Adrenal gland (tissue), 19 donors: ENCODE measurements at places on chromosomes 3 and 15. TPM values are rescaled to one million over a fixed set of nuclear protein-coding genes. Genes with fewer than 3 reads are reported as not detected.
A peak's percentile ranks its signal among the peaks of the same experiment; 100 is the strongest.

DNA sequence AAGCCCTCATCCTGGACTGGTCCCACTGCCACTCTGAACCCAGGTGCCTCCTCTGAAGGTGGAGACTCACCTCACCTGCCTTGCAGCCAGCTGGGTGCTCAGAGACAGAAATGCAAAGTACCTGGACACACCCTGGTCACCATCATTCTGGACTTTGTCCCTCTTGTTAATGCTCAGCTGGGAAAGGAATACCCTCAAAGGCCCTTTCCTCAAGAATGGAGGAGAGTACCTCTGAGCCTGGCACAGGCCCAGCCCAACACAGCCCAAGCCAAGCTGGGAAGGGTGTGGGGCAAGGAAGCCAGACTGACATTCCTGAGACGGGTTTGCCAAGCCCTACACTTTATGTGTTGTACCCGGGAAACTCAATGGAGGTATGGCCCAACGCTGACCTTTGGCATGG, 983 bp upstream of the ALAS1 start:
- no peak for DNase-seq

DNA sequence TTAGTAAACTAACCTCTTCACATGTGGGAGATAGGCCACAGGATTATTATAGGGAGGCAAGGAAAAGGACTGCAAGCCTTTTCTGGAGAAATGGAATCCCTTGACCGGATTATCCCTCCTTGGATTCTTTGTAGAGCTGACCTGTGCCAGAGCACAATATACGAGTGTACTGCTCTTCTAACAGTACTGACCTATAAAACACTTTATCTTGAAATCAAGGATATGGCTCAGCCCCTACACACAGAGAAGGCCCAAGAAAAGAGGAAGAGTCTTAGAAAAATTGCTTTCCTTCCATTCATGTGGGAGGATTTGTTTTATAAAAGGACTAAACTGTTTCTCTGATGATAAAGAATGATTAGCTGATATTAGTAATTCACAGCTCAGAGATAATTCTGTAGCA, 42.2 kb downstream of the DMXL2 start:
- no peak for DNase-seq

GRCh38 chr15:73957276-73957675, 31.0 kb downstream of the LOXL1 start:
- DNase-seq: no peak

DNA sequence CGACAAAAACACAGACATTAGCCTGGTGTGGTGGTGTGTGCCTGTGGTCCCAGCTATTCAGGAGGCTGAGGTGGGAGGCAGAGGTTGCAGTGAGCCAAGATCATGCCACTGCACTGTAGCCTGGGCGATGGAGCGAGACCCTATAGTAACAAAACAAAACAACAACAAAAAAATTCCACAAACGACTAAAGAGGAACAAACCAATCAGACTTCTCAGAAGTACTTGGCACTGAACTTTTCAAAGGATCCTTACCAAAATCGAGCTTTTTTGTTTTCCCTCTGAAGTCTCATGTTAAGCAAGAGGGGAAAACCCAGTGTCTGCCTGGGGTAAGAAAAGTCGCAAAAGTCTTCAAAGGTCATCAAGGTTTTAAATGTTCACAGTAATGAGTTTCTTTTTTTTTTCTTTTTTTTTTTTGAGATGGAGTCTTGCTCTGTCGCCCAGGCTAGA, 30.1 kb upstream of the TFRC start:
- DNase-seq: no peak

DNA sequence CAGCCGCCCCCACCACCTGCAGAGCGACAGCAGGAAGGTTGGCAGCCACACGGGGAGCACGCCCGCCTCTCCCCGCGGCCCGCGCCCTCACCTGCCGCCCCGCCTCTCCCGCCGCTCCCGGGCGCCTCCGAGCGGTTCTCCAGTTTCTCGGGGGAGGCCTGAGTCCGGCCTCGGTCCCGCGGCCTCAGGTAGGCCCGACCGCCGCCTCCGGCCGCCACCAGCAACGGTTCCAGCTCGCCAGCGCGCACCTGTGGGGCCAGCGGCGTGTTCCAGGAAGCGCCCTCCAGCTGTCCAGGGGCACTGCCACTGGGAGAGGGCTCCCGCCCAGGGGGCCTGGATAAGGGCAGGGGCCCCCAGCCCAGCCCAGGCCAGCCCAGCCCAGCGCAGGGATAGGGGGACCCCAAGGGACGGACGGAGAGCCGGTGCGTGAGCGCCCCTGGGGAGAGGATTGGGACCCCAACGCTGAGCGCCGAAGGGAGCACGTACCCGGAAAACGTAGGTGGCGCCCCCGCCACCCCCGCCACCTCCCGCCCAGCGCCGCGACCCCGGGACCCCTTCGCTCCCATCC, 2.2 kb downstream of the LTK start:
- DNase-seq: no peak

- no peak for DNase-seq
Observed at GRCh38 chr3:141690431-141691072, 47.5 kb upstream of the RNF7 start.

GRCh38 chr3:47323431-47324277, 40.9 kb downstream of the KLHL18 start:
- no peak for DNase-seq

GRCh38 chr3:123349201-123349535, 99.7 kb downstream of the ADCY5 start:
- peak; percentile 8 for DNase-seq

The ADPRH gene
- total RNA-seq: 3.4 TPM

The USP3 gene
- total RNA-seq: 26.4 TPM

The KIF15 gene
- total RNA-seq: 0.55 TPM

The PLSCR2 gene
- total RNA-seq: 0.41 TPM

The HIGD2B gene
- not detected for total RNA-seq

The SCAMP5 gene
- total RNA-seq: 29.5 TPM

The GOLGA6D gene
- total RNA-seq: not detected

The POC1A gene
- 8.4 TPM for total RNA-seq
